ENCODE measurements at places on chromosomes 7 and 10.

- DNase-seq, result no peak
Measured at GRCh38 chr7:101933688-101934121, 116.3 kb downstream of the CUX1 start.

- DNase-seq, result no peak
Measured at GRCh38 chr10:126123466-126123865, 227.1 kb downstream of the FANK1 start.

- no peak for DNase-seq
Measured at GRCh38 chr7:22548313-22548712, 48.3 kb upstream of the STEAP1B start.

DNA sequence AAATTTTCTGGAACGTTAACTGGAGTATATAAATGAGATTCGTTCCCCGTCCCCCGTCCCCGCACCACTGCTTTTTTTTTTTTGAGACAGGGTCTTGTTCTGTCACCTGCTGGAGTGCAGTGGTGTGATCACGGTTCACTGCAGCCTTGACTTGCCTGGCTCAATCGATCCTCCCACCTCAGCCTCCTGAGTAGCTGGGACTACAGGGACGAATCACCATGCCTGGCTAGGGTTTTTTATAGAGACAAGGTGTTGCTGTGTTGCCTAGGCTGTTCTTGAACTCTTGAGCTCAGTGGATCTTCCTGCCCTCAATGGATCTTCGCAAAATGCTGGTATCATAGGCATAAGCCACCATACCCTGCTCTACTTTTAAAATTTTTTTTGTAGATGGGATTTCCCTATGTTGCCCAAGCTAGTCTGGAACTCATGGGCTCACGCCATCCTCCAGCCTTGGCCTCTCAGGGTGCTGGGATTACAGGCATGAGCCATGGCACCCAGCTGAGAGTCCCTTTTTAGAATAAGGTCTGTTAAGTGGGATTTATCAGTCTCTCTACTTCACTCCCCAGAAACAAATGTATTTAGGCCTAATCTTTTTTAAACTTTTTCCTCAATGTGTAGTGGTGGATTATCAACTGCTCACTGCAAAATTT, 122.9 kb downstream of the LYZL1 start:
- no peak for DNase-seq

Measured in activated T-cell treated with anti-CD3 and anti-CD28 coated beads, Interleukin-2, amount 50 U/mL, for 24 hours (primary cell).